ENCODE measurements at places on chromosomes 12 and 14. TPM values are rescaled to one million over a fixed set of nuclear protein-coding genes. Genes with fewer than 3 reads are reported as not detected.

DNA sequence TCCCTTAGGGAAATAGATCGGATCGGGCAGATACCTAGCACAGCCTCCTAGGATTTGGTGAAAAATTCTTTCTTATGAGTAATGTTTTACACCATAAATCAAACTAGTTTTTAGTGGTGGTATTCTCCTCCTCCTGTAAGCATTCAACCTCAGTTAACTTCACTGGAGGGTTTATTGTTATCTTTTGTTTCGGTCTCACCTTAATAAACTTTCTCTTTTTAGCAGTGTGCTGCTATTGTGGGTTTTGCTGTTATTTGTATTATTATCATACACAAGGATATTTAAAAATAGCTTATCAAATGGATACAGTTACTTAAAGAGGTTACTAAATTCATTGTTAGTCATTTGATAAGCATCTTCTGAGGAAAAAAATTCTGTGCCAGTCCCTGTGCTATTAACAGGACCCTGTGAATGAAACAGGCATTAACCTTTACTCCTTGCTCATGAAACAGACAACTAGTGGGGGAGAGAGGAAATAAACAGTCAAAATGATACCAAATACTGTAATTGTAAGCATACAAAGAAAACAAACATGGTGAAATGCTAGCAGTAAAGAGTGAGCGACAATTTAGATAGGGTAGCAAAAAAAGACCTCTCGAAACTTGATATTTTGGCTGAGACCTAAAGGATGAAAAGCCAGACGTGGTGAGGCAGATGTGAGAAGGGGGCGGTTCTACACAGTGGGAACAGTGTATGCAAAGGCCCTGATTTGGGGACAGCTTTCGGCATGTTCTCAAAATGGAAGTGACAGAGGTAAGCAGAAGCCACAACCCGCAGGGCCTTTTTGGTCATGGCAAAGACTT is 178.7 kb upstream of the SOX5 start:
- no peaks in the 10 kb centered on the region for H3K27me3 ChIP-seq
- no peak overlapping the region for H3K27ac ChIP-seq
- no peaks in the 10 kb centered on the region for H3K4me1 ChIP-seq

LRRC10 gene
- total RNA-seq: not detected

DNA sequence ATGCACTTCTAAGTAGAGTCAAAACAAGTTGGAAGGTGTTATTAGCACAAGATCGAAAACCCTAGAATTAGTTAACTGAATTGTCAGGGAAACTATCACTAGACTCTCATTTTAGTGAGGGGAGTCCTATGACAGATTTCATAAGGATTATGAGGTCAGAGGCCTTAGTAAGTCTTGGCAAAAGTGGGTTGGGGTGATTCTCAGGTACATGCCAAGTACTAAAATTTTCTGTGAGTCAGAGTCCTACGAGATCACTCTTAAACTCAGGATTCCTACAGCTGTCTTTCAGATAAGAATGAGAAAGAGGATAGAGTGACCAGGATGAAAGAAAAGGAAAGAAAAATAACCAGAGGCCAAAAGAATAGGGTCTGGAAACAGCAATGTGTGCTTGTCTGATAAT is 50.8 kb upstream of the BBS10 start:
- no peak for DNase-seq
- no peak overlapping the region for H3K27ac ChIP-seq
- no peaks in the 10 kb centered on the region for H3K27me3 ChIP-seq
- no peak overlapping the region for H3K4me3 ChIP-seq

NXPH4 gene
- not detected for total RNA-seq

DNA sequence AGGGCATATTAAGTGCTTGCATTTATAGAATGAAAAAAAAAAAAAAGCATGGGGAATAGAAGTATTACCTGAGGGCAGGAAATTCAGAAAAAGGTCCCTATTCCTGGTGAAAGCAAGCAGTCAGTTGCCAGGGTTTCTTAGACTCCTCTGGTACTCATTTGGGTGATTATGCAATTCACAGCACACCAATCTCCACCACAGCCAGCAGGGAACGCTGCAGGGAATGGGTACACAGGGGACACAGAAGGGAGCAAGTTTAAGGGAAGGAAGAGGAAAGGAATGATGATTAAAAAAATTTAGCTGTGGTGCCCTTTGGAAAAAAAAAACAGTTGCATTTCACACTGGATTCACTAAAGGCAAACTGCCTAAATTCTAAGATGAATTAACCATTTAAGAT is 14.2 kb downstream of the BLTP3B start:
- H3K4me3 ChIP-seq: no peak overlapping the region
- H3K27ac ChIP-seq: peak overlapping the region; percentile 7
- no peaks in the 10 kb centered on the region for H3K36me3 ChIP-seq
- DNase-seq: no peak

WNT5B gene
- 3.4 TPM for total RNA-seq

DNA sequence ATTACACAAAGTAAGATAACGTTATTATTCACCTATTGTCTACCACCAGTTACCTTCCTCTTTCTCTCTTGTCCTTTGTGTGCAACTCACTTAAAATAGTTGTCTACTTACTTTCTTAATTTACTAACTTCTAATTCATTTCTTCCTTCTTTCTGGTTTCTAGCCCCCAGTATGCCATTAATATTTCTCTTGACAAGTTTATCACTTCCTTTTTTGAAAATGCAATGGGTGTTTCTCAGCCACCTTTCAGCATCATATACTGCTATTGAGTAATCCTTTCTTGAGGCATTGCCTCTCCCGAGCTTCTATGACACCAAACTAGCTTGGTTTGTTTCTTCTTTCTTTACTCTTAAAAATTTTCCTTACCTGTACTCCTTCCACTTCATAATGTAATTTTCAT is 633.6 kb downstream of the TMTC2 start:
- no peak overlapping the region for H3K27ac ChIP-seq
- H3K4me1 ChIP-seq: no peaks in the 10 kb centered on the region
- no peak overlapping the region for H3K4me3 ChIP-seq
- no peak for DNase-seq
- H3K36me3 ChIP-seq: no peaks in the 10 kb centered on the region

GRCh38 chr12:116336542-116337065 is 59.1 kb upstream of the MED13L start:
- no peak overlapping the region for H3K4me3 ChIP-seq
- no peak for DNase-seq
- H3K4me1 ChIP-seq: no peaks in the 10 kb centered on the region
- H3K36me3 ChIP-seq: no peaks in the 10 kb centered on the region

- H3K4me1 ChIP-seq: no peaks in the 10 kb centered on the region
- H3K4me3 ChIP-seq: no peak overlapping the region
- DNase-seq: no peak
- no peaks in the 10 kb centered on the region for H3K36me3 ChIP-seq
- H3K27ac ChIP-seq: no peak overlapping the region
These were observed 1.2 kb upstream of the ALX1 start for GRCh38 chr12:85278598-85279448.

GRCh38 chr12:120229487-120230325 is 28.8 kb upstream of the RPLP0 start:
- no peak overlapping the region for H3K4me3 ChIP-seq
- peak overlapping the region; percentile 74 for H3K27ac ChIP-seq
- no peaks in the 10 kb centered on the region for H3K36me3 ChIP-seq

TSPAN9 gene
- total RNA-seq: 46.5 TPM

DNA sequence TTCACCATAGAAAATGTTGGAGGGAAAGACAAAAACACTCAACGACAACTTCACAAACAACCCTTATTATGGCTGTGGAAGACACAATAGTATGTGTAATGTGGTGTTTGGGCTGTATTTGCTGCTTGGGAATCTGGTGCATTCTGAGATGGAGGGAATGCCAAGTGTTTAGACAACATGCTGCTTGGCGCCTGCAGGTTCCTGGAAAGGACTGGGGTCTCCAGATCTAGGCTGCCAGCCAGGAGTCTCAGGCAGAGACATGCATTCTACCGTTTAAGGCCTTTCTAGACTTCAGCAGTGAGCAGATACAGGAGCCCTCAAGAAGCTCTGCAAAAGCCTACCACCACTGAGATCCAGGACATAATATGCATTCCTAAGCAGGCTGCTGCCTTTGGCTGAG is 418.7 kb downstream of the NRXN3 start:
- H3K4me3 ChIP-seq: no peak overlapping the region
- H3K27ac ChIP-seq: no peak overlapping the region
- no peak for DNase-seq
- no peaks in the 10 kb centered on the region for H3K4me1 ChIP-seq

DNA sequence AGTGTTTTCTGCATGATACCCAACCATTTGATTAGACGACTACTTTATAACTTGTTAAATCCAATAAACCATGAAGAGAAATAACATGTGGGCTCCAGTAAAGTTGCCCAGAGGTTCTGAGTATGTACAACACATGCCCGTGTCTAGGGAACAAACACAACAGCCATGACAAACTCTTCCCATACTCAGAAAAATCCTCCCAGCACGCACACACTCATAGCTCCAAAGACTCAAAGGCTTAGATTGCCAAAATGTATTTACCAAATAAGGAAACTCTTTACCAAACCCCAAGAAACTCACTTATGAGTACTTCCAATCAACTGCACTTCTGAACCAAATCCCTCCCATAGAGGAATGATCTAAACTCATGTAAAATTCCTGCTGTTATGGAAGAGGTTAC is 17.3 kb downstream of the SART3 start:
- H3K4me1 ChIP-seq: no peaks in the 10 kb centered on the region
- no peak overlapping the region for H3K4me3 ChIP-seq
- H3K27me3 ChIP-seq: no peaks in the 10 kb centered on the region
- H3K36me3 ChIP-seq: peaks cover 46% of the 10 kb centered on the region

- H3K36me3 ChIP-seq: no peaks in the 10 kb centered on the region
- no peak overlapping the region for H3K27ac ChIP-seq
- no peak overlapping the region for H3K4me3 ChIP-seq
- no peak for DNase-seq
These were observed 20.4 kb upstream of the TMEM229B start for GRCh38 chr14:67508956-67509355.

SIVA1 gene
- total RNA-seq: 55.3 TPM

EAPP gene
- 20.4 TPM for total RNA-seq

All from right lobe of liver (tissue), 6 donors.